ENCODE measurements at places on chromosomes 13 and 19. TPM values are rescaled to one million over a fixed set of nuclear protein-coding genes. Genes with fewer than 3 reads are reported as not detected.
A peak's percentile ranks its signal among the peaks of the same experiment; 100 is the strongest.

The OR4F17 gene
- not detected for polyA plus RNA-seq

The CERS1 gene
- 5.2 TPM for polyA plus RNA-seq

The SIGLECL1 gene
- polyA plus RNA-seq = not detected

The IZUMO1 gene
- not detected for polyA plus RNA-seq

The MBD3L3 gene
- polyA plus RNA-seq = not detected

The CCDC8 gene
- polyA plus RNA-seq = 48.5 TPM

The KLK8 gene
- polyA plus RNA-seq = 1.4 TPM

The ZNF93 gene
- 19.5 TPM for polyA plus RNA-seq

The SHD gene
- polyA plus RNA-seq = 1.3 TPM

The IRGC gene
- polyA plus RNA-seq = not detected

The RGCC gene
- polyA plus RNA-seq = 9.2 TPM

The AMH gene
- 1.2 TPM for polyA plus RNA-seq

The CCDC159 gene
- 21.5 TPM for polyA plus RNA-seq

The DOCK6 gene
- 34.4 TPM for polyA plus RNA-seq

DNA sequence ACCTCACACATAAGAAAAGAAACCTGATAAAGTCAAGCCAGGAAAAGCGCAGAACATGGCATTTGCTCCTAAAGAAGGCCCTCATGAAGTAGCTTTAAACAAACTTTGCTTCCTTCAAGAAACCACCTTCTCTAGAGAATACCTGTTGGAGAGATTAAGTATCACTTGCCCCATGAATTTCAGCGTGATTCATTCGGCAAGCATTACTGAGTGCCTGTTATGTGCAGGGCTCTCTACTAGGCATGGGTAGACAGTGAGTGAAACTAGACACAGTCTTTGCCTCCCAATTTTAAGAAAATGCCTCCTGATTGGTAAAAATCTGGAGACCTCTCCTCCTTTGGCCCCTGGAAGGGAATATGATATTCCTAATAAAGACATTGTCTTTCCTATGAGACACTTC lies 475.8 kb upstream of the NBEA start:
- DNase-seq = no peak

DNA sequence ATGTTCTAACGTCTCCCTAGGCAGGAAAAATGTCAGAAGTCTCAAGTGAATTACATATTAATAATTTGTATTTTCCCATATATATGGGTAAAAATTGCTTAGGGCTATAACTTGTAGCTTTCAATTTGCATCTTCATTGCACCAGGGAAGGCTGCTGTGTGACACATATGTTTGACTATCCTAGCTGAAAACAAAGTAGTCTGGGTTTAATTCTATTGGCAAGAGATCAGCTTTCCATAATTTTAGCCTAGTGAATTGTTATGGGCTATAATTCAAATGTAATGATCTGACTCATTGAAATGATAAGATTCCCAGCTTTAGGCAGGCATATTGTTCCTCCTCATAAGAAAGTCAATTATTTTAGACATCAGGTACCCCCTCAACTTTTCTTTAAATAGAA lies 553.1 kb downstream of the DCT start:
- DNase-seq = no peak

- DNase-seq = no peak
Observed at GRCh38 chr13:25217023-25217885, 45.2 kb upstream of the AMER2 start.

- no peak for DNase-seq
Observed at GRCh38 chr19:19542507-19542906, 4.4 kb downstream of the CILP2 start.

- DNase-seq = no peak
Observed at GRCh38 chr13:102913914-102914313, 68.1 kb downstream of the ERCC5 start.

DNA sequence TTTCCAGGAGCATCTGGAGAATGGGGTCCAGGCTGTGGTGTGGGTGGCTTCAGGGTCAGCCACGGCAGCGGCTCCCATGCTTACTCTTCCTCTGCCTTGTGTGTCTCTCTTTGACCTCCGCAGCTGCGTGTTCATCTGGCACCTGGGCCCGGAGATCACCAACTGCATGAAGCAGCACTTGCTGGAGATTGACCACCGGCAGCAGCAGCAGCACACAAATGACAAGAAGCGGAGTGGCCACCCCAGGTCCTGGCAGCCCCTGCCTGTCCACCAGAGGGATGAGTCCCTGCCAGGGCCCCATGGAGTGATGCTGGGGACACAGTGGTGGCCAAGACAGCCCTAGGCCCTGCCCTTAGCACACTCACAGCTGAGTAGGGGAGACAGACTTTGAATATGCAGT lies 18.4 kb upstream of the OVOL3 start:
- no peak for DNase-seq

- no peak for DNase-seq
Observed at GRCh38 chr19:7500811-7501450, 12.1 kb upstream of the PEX11G start.

GRCh38 chr19:4521170-4521887 lies 3.0 kb upstream of the PLIN4 start:
- no peak for DNase-seq

DNA sequence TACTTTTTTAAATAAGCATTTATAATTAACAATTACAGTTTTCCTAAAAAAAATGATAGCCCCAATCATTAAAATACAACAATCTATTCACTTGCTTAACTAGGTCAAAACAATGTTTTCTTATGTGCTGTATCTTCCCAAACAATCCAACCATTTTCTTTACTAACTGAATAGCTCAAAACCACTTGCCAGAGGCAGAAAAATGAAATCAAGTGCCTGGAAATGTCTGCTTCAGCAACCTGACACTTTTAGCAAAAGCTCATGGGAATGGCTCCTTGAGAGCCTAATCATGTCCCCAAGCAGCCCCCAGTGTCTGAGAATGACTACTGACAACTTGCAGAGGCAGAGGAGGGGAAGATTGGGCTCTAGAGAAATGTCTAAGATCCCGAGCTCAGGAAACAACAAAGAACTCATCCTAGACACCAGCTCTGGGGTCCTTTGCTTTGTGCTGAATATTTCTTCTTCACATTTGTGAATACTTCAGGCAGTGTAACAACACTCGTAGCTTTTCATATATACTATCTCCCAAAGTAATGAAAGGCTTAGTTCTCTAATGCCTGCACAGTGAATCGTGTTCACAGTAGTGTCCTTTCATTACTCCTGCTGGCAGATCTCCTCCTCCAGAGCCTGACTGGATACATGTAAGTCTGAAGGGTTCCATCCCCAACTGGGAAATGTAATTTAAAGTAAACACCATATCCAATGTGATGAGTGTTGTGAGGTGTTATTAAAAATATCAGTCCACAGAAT lies 280.0 kb downstream of the LHFPL6 start:
- no peak for DNase-seq

- DNase-seq = no peak
Observed at GRCh38 chr19:30719999-30720345, 347.8 kb downstream of the ZNF536 start.

- DNase-seq = no peak
Observed at GRCh38 chr13:113656831-113657671, 947 bp downstream of the ATP4B start.

DNA sequence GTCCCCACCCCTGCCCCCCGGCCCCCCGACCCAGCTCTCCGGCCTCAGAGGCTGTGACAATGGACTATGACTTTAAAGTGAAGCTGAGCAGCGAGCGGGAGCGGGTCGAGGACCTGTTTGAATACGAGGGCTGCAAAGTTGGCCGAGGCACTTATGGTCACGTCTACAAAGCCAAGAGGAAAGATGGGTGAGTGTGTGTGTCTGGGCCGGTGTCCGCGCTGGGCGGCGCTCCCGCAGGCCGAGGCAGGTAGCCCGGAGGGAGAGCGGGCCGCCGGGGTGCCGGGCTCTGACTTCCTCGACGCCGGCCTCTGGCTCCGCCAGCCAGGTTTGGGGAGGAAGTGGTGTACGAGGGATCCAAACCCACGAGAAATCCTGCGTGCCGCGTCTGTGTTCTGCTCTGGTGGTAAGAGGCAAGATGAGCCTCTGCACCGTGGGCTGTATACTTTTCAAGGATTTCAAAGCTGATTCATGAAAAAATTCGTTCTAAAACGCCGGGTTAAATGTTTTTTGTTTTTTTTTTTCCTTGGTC lies 718 bp downstream of the CDK8 start:
- DNase-seq = no peak

GRCh38 chr13:72686766-72687165 lies 40.7 kb downstream of the MZT1 start:
- no peak for DNase-seq

DNA sequence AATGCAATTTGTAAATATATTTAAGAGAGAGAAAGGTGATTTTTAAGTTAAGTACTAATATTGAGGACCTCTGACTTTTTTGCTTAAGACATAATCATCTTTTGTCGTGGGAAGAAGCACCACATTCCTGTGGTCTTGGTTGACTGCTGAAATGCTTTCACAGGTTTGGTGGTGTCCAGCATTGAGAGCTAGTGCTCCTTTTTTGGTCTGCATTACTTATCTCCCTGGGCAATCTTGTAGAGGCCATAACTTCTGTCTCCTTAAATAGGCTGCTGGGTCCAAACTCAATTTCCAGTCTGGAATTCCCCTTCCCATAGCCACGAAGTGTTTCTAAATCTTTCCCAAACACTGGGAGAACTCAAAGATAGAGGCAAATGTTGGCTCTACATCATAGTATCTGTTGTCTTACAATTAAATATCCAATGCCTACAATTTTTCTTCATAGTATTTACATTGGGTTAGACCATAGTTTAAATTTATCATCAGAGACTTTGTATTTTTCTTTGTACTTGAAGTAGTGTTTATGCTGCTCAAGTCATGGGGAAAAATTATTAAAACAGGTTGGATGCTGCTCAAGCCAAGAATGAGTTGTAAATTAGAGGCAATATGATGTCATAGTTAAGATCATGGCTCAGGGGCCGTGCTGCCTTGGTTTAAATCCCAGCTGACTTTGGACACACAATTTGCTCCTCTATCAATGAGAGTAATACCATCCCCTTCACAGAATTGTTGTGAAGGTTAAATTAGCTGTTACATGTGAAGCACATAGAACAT lies 105.6 kb downstream of the POSTN start:
- DNase-seq = no peak

DNA sequence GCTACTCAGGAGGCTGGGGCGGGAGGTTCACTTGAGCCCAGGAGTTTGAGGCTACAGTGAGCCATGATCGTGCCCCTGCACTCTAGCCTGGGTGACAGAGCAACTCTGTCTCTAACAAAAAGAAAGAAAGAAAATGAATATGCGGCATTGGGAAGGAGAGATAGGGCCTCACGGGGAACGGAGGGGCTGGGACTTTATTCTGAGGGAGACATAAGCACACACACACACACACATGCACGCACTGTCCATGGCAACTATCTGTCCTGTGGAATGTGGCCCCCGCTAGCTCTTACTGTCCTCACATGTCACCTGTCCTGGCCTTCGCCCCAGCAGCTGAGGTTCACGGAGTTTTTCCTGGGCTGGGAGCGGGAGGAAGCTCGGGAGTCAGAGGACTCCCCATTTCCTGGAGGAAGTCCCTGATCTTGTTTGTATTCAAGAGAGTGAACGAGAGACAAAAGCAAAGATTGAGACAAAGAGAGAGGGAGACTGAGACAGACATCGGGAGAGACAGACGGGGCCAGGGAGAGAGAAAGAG lies 654 bp downstream of the STAP2 start:
- no peak for DNase-seq

- DNase-seq = no peak
Observed at GRCh38 chr13:30045916-30046704, 195.7 kb upstream of the UBL3 start.

GRCh38 chr13:48660361-48661076 lies 6.8 kb downstream of the CYSLTR2 start:
- no peak for DNase-seq

DNA sequence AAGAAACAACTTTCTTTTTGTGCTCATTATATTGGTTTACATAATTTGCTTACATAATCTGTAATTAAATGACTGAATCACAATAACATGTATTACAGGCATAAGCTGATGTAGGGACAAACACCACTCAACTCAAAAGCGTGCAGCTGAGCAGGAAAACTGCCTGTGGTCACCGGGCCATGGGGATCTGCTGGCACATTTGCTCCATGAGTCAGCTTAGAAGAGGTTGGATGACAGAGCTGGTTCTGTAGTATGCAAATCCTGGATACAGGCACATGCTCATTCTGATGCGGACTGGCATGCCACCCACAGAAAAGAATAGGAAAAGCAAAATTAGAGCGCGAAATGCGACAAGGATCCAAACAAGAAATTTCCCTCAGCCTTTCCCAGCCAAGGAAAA lies 128.6 kb downstream of the USP12 start:
- no peak for DNase-seq

DNA sequence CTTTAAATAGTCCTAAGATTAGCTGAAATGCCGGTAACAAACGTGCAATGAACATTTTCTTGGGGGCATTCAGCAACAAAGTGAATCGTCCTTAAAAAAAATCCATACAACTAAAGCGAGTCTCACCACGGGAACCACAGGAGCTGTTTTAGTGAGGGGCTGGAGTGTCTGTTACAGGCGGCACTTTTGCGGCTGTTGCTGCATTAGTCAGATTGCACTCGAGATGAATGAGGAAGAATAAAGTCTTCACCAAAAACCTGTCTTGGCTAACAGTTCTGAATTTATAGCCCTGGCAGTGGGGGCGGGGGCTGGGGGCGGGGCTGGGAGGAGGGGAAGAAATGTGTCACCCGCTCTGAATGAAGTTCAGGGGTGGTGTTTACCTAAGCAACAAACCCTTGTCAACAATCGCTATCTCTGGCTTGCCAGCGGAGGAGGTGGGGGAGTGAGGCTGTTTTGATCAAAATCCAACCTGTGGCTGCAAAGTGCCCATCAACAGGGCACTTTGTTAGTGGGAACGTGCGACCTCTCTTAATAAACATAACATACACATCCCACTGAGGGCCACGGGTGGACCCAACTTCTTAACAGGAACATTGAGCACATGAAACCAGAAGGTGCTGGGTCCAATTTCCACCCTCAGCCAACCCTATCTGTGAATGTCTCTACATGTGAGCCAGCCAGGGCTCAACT lies 44.5 kb downstream of the RFX2 start:
- peak; percentile 36 for DNase-seq

- DNase-seq = no peak
Observed at GRCh38 chr13:94342436-94343242, 136.8 kb downstream of the DCT start.

GRCh38 chr13:91719033-91719432 lies 320.6 kb downstream of the GPC5 start:
- DNase-seq = no peak

DNA sequence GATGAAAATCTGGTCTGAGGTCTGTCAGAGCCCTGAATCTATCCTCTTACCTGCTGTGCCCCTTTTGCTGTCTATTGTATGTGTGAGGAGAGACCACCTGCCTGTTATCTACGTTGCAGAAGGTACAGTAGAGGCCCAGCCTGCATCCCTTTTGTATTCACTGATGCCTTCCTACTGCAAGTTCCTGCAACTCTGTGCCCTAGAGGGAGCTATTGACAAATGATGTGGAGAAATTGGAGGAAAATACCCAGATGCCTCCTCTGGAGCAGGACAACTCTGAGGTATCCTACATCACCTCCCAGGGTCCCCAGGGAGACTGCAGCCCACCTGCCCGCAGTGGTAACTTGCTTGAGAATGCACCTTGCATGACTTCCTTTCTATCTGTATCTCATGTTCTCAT lies 33.7 kb downstream of the SIAH3 start:
- no peak for DNase-seq

GRCh38 chr19:17333611-17334413 lies 843 bp downstream of the ANO8 start:
- no peak for DNase-seq

Data from right renal cortex interstitium (tissue), 3 donors.